Heart left ventricle (tissue), 16 donors: ENCODE measurements at places on chromosomes 4 and X. TPM values are rescaled to one million over a fixed set of nuclear protein-coding genes. Genes with fewer than 3 reads are reported as not detected.

Gene USP17L28
- polyA plus RNA-seq, result not detected

Gene SPANXA2
- polyA plus RNA-seq, result not detected

Gene KLHL4
- 1.5 TPM for polyA plus RNA-seq

GRCh38 chrX:18045436-18045835 is 175.2 kb downstream of the BEND2 start:
- no peak for DNase-seq

DNA sequence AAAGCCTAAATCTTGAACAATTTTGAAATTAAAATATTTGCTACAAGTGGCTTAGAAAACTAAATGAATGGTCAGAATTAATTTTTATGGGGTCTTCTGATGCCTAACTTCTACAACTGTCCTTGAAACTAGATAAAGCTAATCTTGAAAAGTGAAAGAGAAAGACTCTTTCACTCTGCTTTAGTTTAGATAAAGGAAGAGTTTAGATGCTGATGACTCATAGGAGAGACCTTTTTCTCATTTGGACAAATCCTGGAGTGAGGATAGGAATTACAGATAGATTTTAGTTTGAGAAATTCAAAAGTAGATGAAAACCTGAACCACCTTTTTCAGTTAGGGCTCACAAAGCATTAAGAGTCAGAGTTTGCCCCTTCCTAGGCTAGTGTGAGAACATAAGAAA is 342.3 kb upstream of the GRID2 start:
- no peak for DNase-seq

- no peak for DNase-seq
Observed at GRCh38 chrX:13581554-13581953, 12.2 kb downstream of the EGFL6 start.

DNA sequence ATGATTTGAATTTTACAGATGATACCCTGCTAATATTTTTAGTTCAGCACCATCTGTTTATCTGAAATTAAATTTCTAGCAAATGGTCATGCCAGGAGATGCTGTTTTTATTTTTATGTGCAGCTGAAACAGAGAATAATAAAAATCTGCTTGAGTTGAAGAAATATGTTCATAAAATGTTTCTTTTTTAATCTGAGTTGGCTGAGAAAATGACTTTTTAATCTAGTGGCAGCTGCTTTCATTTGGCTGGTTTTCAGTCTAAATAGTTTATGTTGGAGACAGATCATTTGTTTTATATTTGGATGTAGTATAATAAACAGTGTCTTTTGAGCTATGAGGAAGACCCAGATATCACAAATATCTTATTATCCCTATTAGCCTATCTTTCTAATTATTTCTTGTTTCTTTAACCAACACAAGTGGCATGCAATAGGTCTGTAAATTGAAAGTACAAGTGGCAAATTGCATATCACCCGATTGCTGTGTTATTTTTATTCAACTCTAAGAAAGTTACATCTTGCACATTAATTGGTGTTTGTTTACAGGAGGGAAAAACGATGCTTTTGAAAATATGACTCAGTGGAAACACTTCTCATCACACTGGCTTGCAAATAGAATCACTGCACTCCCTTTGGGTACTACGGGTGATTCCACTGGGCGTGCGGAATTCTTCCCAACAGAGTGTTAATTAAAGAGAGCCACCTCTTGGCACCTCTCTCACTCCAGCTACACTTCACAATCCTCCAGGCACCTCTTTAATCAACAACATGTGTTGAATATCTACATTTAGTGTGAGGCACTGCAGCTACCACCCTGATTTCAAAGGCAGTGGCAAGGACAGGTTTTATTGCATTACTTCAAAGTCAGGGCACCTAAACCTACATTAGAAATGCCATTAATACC is 51.7 kb upstream of the AP1S2 start:
- DNase-seq, result no peak

DNA sequence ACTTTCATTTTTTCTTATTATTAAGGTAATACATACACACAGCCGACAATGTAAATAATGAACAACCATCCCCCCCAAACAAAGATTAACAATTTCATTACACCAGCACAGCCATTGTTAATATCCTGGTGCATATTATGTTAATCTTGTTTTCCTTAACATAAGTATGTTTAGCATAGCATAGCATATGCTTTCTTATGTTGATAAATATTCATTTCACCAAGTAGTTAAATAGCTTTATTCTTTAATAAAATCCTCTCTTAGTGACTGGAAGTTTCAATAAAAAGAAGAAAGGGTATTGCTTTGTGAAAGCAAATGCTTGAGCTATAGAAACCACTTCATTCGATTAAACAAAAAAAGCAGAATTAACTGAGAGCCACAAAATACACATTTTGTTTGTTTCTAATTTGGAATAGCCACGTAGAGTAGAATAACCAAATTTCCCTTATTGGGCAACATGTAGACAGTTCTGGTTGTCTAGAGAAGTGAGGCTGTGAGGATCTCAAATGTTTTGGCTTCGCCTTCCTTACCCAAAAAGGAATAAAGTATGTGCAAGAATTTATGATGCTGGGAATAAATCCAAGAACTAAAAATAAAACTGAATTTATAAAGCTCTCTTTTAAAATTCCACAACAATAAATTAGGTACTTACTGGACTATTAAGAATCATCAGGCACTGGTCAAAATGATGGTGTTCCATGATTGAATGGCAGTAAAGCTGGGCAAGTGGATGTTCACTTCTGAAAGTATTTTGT is 118.0 kb downstream of the PDE5A start:
- no peak for DNase-seq

DNA sequence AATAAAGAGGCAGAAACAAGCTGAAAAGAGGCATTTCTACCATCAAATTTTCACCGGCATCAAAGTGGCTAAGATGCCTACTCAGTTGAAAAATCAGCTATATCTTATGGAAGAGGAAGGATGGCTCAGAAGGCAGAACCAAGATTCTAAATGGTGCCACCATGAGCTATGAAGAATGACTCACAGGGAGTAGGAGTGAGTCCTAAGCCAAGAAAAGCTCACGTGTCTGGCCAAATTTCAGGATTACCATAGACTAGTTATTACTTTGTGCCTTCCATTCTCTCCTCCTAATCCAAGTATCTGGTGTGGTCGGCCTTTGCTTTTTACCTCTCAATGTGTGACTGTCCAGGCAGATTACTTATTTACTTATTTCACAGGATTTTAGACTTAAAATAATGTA is 54.8 kb downstream of the BMP3 start:
- no peak for DNase-seq

- DNase-seq, result no peak
Observed at GRCh38 chr4:106875340-106875739, 160.8 kb downstream of the DKK2 start.

DNA sequence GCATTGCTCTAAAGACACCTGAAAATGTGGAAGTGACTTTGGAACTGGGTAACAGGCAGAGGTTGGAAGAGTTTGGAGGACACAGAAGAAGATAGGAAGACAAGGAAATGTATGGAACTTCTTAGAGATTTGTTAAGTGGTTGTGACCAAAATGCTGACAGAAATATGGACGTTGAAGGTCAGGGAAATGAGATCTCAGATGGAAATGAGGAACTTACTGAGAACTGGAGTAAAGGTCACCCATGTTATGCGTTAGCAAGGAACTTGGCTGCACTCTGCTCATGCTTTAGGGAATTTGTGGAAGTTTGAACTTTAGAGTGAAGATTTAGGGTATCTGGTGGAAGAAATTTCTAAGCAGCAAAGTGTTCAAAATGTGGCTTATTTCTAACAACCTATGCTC is 99.4 kb downstream of the FAM13A start:
- DNase-seq, result no peak
